ENCODE measurements at places on chromosomes 7 and 10.

DNA sequence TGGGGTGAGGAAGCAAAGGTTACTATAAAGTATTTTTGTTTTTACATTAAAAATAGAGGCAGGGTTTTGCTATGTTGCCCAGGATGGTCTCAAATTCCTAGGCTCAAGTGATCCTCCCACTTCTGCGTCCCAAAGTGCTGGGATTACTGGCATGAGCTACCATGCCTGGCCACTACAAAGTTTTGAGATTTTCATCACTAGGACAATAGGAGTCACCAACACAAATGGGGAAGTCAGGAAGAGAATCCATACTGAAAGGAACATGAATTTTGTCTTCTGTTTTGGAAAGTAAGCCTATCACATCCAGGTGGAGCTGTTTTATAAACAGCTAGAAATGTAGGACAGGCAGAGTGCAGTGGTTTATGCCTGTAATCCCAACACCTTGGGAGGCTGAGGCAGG lies 20.0 kb upstream of the CAPZA2 start:
- H3K4me3 ChIP-seq: no peak overlapping the region
- no peaks in the 10 kb centered on the region for H3K36me3 ChIP-seq
- H3K27ac ChIP-seq: no peak overlapping the region
- no peaks in the 10 kb centered on the region for H3K4me1 ChIP-seq

DNA sequence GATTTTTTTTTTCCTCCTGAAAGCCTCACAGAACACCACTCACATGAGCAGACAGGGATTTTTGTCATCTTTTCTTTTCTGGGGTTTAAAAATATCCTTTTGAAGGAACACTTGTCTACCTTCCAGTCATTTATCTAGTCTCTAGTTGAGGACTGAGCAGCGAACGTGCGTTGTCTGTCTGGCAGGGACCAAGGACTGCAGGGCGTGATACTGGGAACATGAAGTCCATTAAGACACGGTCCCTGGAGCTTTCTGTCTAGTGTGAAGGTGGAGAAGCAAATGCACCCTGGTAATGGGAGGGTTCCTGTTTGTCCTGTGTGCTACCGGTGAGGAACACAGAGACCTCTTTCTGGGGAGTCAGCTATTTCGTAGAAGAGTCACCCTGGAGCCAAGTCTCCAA lies 207.4 kb downstream of the TMEM178B start:
- no peaks in the 10 kb centered on the region for H3K4me1 ChIP-seq
- no peak for DNase-seq
- no peak overlapping the region for H3K4me3 ChIP-seq
- no peak overlapping the region for H3K27ac ChIP-seq
- no peaks in the 10 kb centered on the region for H3K36me3 ChIP-seq

DNA sequence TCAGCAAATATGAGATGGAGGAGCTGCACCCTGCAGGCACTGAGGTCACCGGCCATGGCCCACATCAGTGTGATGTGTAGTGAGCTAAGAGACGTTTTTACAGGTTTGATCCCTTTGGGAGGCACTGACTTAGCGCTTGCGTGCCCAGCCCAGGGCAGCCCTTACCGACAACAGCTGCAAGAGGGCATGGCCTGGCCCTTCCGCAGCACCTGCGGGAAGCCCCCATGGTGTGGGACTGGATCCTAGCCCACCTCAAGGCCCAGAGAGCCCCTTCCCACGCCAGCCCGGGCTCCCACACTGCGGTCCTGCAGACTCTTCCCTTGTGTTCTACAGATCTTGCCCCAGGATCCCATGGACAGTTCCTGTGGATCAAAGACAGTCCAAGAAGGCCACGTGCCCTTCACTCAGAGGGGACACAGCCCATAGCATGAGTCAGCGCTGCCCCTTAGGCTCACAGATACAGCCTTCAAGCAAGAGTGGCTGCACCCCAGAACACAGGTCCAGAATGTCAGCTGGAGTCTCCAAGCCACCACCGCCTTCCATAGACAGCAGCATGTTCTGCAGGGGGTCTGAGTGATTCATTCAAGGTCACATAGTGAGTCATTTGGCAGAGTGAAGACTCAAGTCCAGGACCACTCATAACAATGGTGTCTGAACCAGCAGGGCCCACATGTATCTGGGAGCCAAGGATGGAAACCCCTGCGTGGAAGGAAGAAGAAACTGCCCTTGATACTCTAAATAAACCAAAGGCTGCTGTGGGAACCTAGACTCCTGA lies 25.4 kb downstream of the TLL2 start:
- no peaks in the 10 kb centered on the region for H3K36me3 ChIP-seq
- peaks cover 34% of the 10 kb centered on the region for H3K27me3 ChIP-seq
- H3K27ac ChIP-seq: no peak overlapping the region
- DNase-seq: no peak
- no peak overlapping the region for H3K4me3 ChIP-seq

GRCh38 chr7:113636727-113637421 lies 281.9 kb downstream of the PPP1R3A start:
- no peak overlapping the region for H3K27ac ChIP-seq
- no peak for DNase-seq
- H3K36me3 ChIP-seq: no peaks in the 10 kb centered on the region
- no peaks in the 10 kb centered on the region for H3K27me3 ChIP-seq

- no peaks in the 10 kb centered on the region for H3K4me1 ChIP-seq
- no peak overlapping the region for H3K27ac ChIP-seq
- no peak overlapping the region for H3K4me3 ChIP-seq
- H3K27me3 ChIP-seq: no peaks in the 10 kb centered on the region
- no peak for DNase-seq
Observed at GRCh38 chr7:84204655-84205054, 10.1 kb upstream of the SEMA3A start.

GRCh38 chr7:91941450-91941849 lies 788 bp downstream of the AKAP9 start:
- peak; percentile 46 for DNase-seq
- no peaks in the 10 kb centered on the region for H3K27me3 ChIP-seq
- H3K4me1 ChIP-seq: peaks cover 20% of the 10 kb centered on the region
- peak overlapping the region; percentile 84 for H3K4me3 ChIP-seq
- H3K36me3 ChIP-seq: no peaks in the 10 kb centered on the region
- H3K27ac ChIP-seq: peak overlapping the region; percentile 92

DNA sequence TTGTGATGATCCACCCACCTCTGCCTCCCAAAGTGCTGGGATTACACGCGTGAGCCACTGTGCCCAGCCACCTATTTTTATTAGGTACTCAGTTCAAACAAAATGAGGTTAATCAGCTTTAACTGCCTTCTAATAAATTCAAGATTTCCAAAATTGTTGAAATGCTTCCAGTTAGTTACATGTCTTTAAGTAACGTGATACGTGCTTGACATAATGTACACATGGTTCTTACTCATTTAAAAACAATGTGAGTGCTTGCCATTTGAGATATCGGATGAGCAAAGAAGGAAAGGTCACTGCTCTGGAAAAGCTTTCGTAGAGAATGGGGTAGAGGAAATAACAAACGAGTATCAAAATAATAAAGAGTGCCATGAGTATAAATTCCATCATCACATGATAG lies 83.6 kb downstream of the KMT2E start:
- DNase-seq: no peak
- no peak overlapping the region for H3K4me3 ChIP-seq
- no peaks in the 10 kb centered on the region for H3K4me1 ChIP-seq
- H3K36me3 ChIP-seq: no peaks in the 10 kb centered on the region

Measured in T-cell (primary cell).